DMS79 treated with DMSO at 0.1 percent for 48 hours (cell line): ENCODE measurements at places on chromosomes 7 and 10.
A peak's percentile ranks its signal among the peaks of the same experiment; 100 is the strongest.

DNA sequence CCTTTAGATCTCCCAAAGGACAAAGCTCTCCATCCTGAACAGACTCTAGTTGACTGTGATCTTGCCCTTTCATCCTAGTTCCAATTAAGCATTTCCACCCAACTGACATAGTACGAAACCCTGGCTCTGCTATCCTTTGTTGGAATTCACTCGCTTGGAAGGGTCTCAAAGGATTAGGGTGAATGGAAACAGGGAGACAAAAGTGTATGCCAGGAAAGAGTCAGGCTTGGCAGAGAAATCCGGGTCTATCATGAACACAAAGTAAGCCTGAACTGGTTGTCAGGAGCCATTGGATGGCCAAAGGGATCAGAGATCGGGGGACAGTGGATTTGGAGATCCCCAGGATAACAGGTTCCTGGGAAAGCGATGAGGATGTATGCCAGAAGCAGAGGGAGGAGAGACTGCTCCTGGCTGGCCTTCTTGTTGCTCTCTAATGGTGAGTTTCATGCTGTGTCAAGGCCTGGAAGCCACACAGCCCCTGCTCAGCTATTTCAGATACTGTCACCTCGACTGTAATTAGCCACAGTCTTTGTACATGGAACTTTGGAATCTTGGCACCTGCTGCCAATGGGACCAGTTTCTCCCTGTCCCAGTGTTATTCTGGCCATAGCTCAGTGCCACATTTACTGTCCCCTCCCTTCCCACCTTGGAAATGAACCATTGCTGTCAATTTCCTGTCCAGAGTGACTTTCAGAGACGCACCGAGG, 1168.7 kb upstream of the AUTS2 start:
- DNase-seq = no peak

DNA sequence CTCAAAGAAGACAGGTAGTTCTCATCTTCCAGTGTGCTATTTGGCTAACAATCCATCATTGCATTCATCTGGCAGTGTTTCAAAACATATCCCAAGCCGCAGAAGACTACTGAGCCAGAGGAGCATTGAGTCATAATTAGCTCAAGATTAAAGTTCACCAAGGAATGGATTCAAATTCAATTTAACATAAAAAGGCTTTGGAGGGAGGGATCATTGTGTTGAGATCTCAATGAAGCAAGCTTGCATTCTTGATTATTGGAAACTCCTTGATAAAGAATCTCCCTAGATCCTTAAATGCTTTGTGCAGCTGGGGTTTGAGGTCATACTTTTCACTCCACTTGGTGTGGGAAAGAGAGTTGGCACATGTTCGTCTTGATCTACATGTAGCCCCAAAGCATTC, 142.8 kb upstream of the SEMA3A start:
- DNase-seq = no peak

GRCh38 chr7:103065667-103066066, 8.9 kb downstream of the FBXL13 start:
- no peak for DNase-seq

- DNase-seq = no peak
Observed at GRCh38 chr10:35379226-35380137, 43.2 kb downstream of the CCNY start.

DNA sequence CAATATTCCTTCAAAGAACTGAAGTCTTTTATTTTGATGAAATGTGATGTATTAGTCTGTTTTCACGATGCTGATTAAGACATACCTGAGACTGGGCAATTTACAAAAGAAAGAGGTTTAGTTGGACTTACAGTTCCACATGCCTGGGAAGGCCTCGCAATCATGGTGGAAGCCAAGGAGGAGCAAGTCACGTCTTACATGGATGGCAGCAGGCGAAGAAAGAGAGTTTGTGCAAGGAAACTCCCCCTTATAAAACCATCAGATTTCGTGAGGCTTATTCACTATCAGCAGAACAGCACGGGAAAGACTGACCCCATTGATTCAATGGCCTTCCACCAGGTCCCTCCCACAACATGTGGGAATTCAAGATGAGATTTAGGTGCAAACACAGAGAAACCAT, 750.3 kb upstream of the KCND2 start:
- no peak for DNase-seq

DNA sequence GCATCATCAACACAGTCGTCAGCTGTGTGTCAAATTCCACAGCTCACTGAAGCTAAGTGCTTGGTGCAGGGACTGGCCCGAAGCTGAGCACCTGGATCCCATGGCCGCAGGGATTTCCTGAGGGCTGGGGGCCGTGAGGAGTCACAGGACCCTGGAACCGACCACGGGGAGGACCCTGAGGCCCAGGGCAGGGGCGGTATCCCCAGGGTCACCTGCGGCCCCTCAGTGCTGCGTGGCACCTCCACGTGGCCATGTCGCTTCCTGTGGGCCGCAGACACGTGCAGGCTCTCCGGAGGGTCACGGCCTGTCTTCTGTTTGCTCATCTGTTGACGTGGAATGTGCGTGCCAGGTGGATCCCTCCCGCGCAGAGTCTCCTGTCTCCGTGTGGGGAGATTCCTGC, 53.4 kb downstream of the NKX6-2 start:
- DNase-seq = no peak

DNA sequence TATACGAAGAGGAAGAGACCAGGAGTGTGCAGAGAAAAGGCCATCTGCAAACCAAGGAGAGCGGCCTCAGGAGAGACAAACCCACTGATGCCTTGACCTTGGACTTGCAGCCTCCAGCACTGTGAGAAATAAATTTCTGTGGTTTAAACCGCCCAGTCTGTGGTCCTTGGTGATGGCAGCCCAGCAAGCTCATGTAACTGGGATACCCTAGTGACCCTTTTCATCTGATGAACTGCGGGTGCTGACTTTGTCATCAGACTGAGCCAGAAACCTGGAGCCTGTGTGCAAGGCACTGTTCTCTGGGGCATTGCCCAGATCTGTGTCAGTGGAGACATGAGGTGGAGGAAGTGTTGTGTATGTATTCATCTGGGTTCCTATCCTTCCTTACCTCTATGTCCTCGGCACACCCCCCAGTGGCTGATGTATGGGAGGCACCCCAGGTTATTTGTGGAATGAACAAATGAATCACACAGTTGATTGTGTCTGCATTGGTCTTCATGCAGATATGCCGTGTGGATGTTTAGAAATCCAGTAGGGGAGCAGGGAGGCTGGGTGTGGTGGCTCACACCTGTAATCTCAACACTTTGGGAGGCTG, 64.5 kb upstream of the BTBD16 start:
- DNase-seq = no peak

GRCh38 chr7:125061776-125062397, 132.3 kb upstream of the POT1 start:
- DNase-seq = peak; percentile 61

- no peak for DNase-seq
Observed at GRCh38 chr7:25807086-25807611, 344.8 kb upstream of the NFE2L3 start.
